ENCODE measurements at places on chromosomes 1 and 21.
A peak's percentile ranks its signal among the peaks of the same experiment; 100 is the strongest.

DNA sequence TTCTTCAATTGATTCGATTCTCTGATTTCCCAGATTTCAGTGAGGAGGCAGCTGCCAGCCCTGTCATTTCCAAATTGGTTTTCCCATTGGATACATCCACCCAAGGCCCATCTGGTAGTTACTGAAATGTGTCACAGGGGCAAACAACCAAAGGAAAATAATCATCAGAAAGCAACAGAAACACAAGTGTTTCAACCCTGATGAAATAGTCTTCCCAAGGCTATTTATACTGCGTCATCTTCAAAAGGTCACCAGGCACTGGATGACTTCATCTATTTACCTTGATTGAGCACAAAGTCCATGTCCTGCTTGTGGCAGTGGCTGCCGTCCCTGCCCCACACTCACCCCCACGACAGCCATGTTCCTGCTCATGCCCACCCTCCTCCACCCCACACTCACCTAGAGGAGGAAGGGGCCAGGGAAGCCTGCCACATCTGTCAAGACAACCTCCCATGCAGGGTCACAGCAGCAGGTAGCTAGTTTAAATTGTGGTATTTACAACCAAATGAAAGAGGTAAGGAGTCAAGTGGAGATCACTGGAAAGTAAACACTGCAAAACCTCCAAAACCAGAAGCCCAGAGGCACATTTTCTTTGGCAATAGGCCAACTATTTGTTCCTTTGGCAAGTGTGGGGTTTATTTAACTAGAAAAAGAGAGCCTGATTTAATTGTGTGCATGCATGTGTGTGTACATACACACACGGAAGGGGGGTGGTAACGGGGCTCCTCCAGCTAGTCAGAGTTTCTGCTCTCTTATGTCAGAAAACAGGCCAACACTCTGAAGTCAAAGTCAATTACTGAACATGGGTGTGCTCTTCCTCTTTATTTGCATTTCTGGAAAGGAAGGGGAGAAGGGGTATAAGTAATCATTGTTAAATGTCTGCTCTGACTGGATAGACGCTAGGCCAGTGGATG is 49.5 kb upstream of the RAB4A start:
- DNase-seq, result no peak

DNA sequence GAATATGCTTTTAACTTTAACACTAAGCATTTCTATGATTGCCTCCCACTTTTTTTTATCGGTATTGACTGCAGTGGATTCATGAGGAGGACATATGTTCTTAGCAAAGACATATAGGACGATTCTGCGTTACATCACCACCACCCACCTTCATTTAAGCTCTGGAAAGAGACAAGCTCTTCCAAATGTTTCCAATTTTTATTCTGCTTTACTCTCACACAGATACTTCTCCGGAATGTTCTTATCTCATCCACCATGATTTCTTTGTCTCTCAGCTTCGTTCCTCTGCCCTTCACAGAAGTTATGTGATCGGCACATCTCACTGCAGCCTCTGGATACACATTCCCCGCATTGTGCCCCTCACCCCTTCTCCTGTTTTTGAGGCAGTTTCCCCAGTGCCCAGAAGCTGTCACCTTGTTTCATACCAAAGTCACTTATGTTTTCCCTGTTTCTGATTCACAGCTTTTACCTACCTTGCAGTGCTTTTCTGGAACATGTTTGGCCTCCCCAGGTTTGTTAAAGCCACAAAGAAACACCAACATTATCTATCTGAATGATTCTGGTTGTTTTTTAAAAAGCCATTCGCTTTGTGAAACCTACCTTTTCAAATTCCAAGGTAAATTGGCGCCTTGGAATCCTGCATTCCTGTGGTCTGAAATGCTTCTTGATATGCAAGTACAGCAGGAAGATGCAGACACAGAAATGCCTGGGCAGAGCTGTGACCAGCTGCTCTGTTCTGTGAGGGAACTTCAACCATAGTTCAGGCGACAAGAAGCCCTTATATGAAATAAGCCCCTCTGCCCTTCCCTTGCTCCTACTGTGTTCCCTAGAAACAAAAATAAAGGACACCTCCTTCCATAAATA is 1020.2 kb downstream of the TTLL7 start:
- DNase-seq, result no peak

GRCh38 chr1:238196516-238196915 is 305.8 kb upstream of the ZP4 start:
- no peak for DNase-seq

DNA sequence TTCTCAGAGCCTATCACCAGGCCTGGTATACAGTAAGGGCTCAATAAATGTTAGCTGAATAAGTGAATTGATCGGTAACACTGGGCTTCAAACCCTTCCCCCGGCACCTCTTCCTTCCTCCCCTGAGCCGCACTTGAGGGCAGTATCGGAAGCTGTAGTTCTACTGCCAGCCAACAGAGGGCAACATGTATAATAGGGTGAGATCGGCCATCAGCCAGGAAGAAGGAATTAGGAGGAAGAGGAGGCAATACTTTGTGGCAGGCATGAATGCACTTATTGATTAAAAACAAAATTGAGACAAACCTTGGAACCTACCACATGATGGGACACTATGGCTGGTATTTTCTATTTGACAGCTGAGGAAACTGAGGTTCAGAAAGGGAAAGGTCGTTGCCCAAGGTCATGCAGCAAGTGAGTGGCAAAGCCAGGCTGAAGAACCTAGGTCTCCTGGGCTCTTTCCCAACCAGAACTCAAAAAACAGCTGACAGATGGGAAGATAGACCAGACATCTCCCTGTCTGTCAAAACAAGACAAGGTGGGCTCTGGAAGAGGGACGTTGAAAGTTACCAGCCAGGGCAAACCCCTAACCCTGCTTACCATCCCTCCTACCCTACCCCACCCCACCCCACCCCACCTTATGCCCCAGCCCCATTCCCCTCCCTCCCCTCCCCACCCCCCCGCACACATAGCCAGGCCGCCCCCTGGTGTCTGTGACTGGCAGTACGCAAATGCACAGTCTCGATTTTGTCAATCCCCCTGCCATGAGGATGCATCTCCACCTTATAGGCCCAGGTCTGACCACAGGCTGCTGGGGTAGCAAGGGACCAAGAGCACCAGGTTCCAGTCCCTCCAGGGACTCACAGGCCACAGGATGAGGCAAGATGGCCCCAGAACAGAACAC is 107.3 kb upstream of the RUNX3 start:
- DNase-seq, result no peak

DNA sequence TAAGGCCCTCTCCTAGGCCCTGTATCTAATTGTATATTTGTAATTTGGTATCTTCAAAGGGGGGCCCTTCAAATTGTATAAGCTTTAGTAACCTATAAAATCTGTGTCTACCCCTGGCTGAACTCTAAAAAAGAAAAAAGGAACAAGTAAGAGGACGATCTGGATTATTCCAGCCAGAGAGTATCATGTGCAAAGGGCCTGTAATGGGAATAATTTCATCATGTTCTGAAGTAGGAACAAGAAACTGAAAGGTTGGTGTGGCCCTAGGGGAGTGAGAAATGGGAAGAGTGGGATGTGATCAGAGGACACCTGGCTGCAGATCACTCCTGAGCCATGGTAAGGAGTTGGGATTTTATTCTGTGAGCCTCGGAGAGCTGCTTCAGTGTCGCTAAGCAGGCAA is 14.7 kb downstream of the PTAFR start:
- DNase-seq, result no peak

GRCh38 chr1:37035796-37036666 is 1.7 kb upstream of the GRIK3 start:
- no peak for DNase-seq

GRCh38 chr1:22123071-22123390 is 19.9 kb downstream of the WNT4 start:
- no peak for DNase-seq

DNA sequence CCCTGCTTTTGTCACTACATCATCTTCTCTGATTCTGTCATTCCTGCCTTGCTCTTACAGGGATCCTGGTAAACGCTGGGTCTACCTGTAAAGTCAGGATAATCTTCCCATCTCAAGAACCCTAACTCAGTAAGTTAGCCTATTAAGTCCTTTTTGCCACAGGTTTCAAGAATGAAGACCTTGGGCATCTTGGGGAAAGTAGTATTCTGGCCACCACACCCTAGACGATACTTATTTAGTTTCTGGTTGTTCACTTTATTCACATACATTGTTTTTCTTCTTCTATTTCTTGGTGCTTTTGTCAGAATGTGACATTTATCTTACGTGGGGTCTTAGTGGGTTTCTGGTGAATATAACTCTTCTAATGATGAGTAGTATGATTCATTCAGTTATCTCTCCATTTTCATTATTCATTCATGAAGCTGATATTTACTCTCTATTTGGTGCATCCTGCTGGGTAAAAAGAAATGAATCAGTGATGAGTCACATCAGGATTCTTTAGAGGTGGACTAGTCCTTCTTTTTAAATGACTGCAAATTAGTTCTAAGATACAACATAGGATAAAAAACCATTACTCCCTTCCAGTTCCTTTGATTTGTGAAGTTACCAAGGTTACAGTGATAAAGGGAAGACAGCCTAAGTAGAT is 514.4 kb upstream of the B3GALT2 start:
- DNase-seq, result no peak

GRCh38 chr1:156499194-156499841 is 1.3 kb downstream of the MEF2D start:
- DNase-seq, result no peak

GRCh38 chr1:202802998-202803932 is 5.0 kb downstream of the KDM5B start:
- DNase-seq, result no peak

DNA sequence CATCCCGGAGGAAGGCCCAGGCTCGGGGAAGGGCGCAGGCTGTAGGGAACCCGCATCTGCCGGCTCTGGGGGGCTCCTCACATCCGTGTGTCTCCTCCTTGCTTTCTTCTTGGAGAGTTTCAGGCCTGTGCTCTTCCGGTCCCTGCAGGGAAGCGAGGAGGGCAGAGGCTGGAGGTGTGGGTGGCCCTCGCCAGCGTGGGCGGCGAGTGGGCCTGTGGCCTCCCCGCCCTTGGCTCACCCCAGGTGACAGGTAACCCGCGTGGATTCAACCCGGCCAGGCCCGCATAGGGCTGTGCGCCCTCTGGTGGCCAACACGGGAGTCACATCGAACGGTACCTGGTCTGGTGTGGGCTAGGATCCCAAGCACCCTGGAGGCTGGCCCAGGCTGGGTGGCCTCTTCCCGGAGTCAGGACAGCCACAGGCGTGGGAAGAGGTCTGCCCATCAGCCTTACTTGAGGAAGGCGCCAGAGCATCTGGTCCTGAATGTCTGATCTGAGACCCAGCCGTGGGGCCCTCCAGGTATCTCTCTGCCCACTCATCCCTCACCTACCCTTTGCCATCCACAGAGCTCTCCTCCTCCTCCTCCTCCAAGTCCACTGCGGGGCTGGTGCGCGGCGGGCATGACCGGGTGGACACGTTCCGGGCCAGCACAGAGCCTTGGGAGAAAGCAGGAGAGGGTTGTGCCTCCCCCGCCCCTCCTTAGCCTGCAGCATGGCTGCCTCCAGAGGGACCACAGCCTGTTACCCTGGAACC is 9.6 kb upstream of the TNFRSF25 start:
- no peak for DNase-seq

DNA sequence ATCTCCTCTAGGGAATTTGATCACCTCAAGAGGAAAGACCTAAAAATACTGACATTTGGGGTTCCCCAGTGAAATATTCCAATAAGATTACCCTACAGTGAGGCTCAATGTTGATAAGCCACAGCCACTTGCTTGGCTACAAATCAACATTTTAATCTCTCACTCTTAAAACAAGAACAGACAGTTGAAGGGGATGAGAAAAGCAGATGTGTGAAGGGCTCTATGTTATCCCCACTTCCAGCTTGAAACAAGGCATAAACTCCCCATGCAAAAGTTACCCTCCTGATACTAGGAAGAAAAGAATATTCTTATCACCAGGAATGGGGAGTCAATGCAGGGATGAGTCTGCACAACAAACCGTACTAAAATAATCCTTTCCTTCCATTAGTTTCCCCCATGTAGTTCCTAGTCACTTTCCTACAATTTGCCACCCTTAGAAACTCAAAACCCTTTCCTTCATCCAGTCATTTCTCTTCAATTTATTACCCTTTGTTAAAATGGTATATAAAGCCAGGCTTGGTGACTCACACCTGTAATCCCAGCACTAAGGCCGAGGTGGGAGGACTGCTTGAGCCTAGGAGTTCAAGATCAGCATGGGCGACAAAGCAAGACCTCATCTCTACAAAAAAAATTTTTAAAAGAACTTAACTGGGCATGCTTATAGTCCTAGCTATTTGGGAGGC is 29.5 kb downstream of the LPGAT1 start:
- no peak for DNase-seq

DNA sequence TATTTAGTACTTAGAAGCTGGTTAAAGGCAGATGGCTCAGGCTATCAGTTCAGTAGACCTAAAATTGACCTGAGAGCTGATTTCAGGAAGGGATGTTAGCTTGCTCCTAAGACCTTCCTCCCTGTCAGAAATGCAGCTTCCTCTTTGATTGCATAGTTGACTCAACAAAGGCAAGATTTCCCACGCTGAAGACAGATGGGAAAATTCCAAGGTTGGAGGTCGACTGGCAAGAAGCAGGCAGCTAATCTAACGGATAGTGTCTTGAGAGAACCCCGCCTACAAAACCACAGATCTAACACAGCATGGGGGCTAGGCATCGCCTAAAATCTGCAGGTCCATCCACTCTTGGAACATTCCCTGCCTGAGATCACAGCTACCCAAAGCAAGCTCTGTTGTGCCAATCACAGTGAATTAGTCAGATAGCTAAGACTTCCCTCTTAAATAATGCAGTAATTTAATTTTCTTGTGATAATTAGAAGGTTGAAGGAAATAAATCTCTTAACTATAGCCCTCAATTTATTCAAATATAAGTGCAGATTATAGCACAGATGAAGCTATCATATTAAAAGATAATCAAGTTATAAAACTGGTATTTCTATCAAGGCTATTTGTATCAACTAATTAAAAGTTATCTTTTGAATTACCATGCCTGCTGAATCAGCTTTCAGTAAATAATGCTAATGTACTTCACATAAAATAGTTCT is 357.8 kb upstream of the SGIP1 start:
- peak; percentile 32 for DNase-seq

DNA sequence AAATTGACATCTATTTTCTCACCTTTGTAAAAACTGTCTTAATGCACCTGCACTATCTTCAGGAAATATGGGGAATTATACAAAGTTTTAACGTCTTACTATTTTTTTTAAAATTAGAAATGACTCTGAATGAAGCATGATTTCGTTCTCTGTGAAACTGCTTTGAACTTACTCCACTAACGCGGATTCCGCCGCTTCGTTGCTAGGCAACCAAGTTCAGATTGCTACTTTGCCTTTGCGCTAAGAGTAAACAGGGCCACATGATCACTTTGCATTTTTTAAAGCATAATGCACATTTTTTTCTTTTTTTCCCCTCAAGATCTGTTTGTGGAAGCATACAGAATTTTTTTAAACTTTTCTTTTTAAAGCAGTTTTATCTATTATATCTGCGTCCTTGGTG is 690.5 kb downstream of the BRINP3 start:
- DNase-seq, result no peak

DNA sequence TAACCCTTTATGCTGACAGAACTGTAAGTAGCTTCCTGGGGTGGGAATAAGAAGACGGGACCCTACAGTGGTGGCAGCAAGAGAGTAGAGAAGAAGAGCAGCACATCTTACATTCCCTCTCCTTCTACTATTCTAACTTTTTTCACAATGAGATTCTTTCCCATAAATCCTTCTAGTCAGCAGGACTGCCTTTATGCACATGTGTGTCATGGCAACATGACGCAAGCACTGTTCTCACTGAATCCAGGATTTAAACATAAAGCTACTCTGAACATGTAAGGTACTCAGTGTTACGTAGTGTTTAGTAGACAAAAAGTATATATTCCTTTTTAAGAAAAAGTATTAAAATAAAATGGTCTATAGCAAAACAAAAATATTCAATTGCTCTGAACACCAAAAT is 309.7 kb upstream of the LYPLAL1 start:
- no peak for DNase-seq

GRCh38 chr1:89538361-89538760 is 13.7 kb downstream of the LRRC8B start:
- no peak for DNase-seq

All from neuronal stem cell (in vitro differentiated cells).